ENCODE measurements at places on chromosomes 7 and 10.

DNA sequence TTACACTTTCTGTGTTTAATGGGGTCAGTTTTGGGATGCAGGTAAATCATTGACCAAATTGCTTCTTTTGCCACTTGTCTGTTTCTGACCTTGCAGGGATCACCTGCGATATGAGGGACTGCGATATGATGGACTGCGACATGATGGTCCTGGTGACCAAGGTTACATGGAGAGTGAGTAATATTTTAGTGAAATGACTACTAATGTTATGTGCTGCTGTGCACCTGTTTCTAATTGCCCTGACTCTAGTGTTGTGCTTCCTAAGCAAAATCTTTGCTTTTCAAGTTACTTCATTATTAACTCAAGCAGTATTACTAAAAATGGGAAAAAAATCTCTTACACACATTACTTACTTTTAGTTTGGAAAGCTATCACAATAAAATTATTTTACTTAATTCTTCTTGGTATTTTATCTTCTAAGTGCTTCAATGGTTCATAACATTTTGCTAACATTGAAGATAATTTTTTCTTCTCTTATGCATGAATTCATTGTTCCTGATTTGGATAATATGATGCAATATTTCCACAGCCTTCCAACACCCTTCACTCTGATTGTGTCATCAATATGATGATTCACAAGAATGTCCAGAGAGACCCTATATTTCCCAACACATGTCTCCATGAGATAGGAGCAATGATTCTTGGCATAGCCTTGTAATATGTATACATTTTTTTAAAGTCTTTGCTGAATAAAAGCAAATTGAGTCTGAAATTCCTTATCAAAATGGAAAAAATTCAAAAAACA lies 306.2 kb upstream of the AKR1E2 start:
- DNase-seq: no peak

DNA sequence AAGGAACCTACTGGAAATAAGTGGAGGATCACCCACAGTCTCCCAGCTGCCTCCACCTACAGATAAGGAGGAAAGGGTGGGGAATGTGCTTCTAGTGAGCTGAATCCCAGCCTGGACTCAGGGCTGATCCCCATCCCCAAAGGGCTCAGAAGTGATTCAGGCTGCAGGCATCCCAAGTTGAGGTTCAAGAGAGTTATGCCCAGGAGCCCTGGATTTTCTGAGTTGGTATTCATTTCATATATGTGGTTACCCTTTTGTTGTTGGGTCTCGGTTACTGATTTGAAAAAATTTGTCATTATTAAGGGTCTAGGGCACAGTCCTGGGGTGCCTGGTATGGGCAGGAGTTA lies 30.0 kb upstream of the SRGN start:
- DNase-seq: no peak

- no peak for DNase-seq
Observed at GRCh38 chr10:94641480-94641879, 42.0 kb upstream of the CYP2C18 start.

DNA sequence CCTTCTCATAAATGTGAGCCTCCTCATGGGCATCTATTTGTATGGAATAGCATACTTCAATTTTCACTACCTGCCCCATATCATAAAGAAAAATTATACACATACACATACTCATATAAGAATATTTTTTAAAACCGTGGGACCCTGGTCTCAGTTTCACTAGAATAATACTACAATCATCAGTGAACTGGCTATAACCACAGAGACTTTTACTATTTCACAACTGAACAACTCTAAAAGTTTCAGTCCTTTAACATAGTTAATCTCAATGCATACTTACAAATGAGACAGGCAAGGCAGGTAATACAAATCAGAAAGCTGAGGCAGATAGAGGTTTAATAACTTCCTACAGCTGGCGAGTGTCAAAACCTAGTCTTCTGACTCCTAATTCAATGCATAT lies 83.1 kb downstream of the LRRN3 start:
- DNase-seq: no peak

DNA sequence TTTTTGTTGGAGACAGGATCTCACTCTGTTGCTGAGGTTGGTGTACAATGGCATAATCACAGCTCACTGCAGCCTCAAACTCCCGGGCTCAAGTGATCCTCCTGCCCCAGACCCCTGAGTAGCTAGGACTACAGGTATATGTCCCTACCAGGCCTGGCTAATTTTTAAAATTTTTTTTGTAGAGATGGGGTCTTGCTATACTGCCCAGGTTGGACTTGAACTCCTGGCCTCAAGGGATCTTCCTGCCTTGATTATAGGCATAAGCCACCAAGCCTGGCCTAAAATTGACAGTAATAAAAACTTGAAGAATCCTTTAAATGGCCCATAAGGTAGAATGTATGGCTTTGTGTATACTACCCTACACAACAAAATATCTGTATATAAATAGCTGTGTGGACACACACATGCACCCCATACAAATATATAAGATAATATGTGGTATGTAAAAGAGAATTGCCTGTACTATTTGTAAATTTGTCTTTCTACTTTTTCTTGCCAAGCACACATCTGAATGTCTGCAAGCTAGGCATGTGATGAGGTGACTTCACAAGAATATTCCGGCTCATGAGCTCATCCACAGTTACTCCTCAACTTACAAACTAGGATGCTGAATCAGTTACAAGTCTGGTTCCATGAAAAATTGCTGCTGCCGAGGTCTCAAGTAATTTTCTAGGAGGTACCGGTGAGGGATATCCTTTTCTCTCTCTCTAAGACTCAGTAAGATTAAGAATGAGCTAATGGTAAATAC lies 26.6 kb downstream of the POLR3A start:
- DNase-seq: no peak

GRCh38 chr7:26538216-26538615 lies 246.6 kb downstream of the SNX10 start:
- DNase-seq: no peak

DNA sequence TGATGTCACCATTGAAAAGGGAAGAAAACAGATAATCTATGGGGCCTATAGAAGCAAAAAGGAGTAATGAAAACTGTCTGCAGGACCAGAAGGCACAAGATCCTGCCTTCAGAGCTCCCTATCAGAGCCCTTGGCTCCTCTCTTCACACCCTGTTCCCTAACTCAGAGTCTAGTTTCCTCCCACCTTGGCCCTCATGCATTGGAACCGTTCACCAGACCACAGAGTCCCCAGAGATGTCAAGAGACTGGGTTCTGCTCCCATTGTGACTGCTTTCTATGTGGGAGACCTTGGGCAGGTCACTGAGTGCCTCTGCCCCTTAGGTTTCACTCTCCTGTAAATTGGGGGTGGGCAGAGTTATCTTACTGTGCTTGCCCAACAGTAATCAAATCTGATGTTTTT lies 80.1 kb upstream of the RPA3 start:
- DNase-seq: no peak

GRCh38 chr10:974785-975074 lies 13.5 kb upstream of the GTPBP4 start:
- no peak for DNase-seq

- no peak for DNase-seq
Observed at GRCh38 chr10:37741831-37742230, 115.6 kb downstream of the ZNF248 start.

DNA sequence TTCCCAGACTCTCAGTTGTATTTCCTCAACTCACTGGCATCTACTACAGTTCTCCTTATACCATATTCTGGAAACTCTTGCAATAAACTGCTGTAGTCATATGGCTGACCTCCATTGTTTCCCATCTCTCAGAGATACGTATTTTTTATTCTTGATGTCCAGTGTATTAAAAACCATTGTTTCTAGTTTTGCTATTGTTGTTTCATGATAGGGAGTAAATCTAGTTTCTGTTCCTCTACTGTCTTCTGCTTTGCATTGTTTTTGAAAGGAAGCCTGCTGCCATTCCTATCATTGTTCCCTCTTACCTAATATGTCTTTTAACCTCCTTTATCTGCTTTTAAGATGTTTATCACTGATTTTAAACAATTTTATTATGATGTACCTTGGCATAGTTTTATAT lies 255.0 kb downstream of the ADK start:
- no peak for DNase-seq

DNA sequence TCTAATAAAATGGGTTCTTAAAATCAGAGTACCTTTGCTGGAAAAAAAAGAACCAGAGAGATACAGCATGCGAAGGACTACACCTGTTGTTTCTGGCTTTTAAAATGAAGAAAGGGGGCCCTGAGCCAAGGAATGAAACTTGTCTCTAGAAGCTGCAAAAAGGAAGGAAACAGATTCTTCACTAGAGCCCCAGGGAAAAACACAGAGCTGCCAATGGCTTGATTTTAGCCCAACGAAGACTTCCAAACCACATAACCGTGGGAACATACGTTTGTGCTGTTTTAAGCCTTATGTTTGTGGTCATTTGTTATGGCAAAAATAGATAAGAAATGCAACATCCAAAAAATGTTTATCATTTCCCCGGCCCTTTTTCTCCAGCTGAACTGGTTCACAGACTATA lies 780.0 kb downstream of the SORCS1 start:
- DNase-seq: no peak

DNA sequence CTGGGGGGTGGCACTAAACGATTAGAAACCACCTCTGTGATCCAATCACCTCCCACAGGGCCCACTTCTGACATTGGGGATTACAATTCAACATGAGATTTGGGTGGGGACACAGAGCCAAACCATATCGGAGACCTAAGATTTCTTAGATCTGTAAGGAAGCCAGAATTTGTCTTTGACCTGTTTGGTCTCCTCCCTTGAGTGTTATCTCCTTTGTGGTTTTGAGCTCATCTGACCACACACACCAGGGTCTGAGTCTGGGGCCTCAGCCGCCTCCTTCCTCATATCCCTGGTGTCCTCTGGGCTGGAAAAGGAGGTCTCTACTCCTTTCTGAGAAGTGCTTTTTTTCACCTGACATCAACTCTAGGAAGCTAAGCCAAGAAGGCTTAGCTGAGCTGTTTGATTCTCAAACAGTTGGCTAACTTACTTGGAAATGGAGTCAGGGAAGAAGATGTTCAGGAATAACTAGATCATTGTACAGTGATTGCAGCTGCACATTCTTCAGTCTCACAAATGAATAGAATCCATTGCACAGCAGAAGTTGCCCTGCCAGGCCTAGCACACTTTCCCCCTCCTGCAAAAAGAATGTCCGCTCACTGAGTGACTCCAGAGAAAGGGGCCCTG lies 167.4 kb downstream of the ARHGAP21 start:
- no peak for DNase-seq

GRCh38 chr10:64316833-64317232 lies 795.6 kb downstream of the REEP3 start:
- DNase-seq: no peak

GRCh38 chr10:18689498-18689897 lies 30.3 kb downstream of the ARL5B start:
- DNase-seq: no peak

GRCh38 chr7:18167815-18168214 lies 140.2 kb upstream of the PRPS1L1 start:
- DNase-seq: no peak

DNA sequence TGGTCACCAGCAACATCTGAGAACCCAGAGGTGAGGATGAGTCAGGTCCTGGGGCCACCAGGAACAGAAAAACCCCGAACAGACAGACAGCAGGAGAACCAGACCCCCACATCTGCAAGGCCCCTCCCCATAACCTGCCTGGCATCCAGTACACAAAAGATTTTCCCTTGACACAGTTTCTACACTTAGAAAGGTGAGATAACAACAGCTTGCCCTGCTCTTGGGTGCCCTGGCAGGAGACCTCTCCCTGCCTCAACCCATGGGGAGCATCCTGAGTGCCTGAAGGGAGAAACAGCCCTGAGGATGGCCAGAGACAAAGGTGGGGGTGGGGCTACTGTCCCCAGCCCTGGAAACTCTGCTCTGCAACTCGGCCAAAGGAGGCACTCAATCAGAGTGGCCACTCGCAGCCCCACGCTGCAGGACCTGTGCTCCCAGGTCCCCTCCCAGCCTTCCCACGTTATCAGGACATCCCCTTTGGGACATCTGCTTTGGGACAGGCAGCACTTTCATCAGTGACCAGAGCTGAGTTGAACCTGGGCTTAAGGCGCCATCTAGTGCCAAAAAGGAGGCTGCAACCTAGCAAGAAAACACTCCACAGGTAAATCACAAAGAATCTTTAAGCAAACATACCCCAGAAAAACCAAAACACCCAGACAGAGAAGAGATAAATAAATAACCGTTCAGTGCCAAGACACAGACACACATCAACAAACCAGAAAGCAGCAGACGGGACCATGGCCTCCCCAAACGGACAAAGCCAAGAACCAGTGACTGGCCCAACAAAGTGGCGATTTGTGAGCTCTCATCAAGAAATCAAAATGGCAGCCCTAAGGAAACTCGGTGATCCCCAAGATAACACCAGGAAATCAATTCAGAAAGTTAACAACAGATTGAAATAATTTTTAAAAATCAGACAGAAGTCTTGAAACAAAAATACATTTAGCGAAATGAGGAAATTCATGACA lies 233.7 kb downstream of the PTPRN2 start:
- no peak for DNase-seq

DNA sequence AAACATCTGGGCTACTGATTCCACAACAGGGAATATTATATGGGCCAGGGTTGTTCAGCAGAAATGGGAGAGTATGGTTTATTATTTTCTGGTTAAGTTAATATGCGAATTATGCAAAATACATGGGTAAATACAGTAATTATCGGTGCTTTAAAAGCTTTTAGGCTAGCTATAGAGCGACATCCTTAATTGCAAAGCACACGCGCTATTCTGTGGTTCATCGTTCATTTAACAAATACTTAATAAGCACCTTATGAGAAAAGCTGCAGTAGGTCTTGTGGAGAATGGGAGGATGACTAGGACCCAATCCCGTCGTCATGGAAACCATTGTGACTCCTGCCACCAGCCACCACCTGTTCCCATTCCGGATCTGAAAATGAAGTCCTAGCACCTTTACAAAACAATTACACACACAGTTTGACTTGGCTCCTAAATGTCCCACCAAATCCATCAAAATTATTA lies 623 bp upstream of the CEP41 start:
- no peak for DNase-seq

DNA sequence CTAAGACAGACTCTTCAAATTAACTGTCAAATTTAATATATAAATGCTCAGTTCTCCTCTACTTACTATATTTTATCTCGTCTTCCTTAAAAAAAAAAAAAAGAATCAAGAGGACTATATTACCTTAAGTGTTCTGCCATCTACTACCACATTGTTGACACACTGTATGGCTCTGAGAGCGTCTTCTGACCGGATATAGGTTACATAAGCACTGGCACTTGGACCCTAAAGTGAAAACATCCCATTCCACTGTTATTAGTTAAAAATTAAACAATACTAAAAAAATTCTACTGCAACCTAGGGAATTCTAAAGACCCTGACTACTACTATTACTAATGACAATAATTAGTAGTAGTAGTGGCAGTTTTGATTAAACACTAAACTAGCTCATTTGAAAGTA lies 95.7 kb downstream of the CNOT4 start:
- no peak for DNase-seq

GRCh38 chr7:6376820-6377219 lies 70.9 kb downstream of the DAGLB start:
- DNase-seq: no peak

GRCh38 chr10:132913559-132914115 lies 28.7 kb downstream of the CFAP46 start:
- no peak for DNase-seq

GRCh38 chr7:156650042-156650441 lies 9.5 kb downstream of the RNF32 start:
- DNase-seq: no peak

- DNase-seq: no peak
Observed at GRCh38 chr7:158328376-158329013, 259.1 kb downstream of the PTPRN2 start.

All from stimulated activated CD8-positive, alpha-beta memory T cell treated with anti-CD3 and anti-CD28 coated beads, Interleukin-15, amount 100 ng/mL, for 48 hours (primary cell).